ENCODE measurements at places on chromosomes 16 and 17.

- no peak for DNase-seq
These were observed 324.5 kb downstream of the SOX9 start for GRCh38 chr17:72445055-72445991.

DNA sequence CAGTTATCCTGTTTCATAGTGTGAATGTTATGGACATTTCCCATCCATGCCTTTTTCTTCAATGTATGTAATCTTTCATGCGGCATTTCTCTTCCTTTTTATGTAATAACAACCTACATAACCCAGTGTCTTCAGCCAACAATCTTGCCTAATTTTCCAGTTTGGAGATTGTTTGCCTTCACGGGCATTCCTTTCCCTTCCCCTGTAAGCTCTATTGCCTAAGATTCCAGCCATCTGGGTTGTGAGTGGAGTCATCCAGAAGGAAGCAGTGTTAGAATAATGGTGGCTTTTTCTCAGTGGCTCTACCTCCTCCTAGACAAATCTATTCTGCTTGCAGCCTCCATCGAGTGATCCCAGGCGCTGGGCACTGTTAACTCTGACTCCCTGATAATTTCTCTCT, 22.3 kb downstream of the SYCE1L start:
- no peak for DNase-seq

- no peak for DNase-seq
These were observed 22.9 kb downstream of the BANP start for GRCh38 chr16:87974178-87974577.

GRCh38 chr17:51263006-51263405, 2.7 kb downstream of the UTP18 start:
- DNase-seq, result no peak

DNA sequence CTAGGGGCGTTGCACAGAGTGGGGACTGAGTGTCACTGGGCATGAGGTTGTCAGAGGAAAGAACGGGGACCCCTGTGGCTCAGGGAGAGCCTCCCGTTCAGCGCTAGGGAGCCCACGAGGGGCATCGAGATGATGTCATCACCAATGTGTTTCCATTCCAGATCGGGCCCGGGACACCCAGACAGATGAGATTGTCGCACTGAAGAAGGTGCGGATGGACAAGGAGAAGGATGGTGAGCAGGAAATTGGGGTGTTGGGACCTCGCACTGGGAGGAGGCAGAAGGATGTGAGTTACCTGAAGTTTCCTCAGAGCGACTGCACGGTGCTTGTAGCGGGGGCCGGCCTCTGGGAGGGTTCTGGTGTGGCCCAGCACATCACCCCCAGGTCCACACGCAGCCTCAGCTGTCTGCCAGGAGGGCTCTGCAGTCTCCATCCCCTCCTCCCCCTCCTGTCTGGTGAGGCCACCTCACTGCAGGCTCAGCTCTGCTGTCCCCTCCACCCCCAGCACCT, 4.0 kb downstream of the CDK10 start:
- no peak for DNase-seq

GRCh38 chr16:1773703-1774447, 941 bp upstream of the MRPS34 start:
- no peak for DNase-seq

DNA sequence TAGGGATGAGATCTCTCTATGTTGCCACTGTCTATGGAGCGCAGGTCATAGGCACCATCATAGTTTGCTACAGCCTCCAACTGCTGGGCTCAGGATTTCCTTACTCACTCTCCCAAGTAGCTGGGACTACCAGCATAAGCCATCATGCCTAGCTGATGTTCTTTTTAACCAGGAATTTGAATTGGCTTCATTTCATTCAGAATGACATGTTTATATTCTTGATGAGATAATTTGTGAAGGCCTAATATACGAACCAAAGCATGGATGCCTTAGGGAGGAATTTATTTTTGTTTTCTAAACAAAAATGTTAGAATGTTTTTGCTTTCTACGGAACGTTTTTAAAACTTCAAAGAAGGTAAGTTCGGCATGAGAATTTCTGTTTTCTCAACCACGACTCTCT, 71.6 kb downstream of the HS3ST3B1 start:
- DNase-seq, result no peak

DNA sequence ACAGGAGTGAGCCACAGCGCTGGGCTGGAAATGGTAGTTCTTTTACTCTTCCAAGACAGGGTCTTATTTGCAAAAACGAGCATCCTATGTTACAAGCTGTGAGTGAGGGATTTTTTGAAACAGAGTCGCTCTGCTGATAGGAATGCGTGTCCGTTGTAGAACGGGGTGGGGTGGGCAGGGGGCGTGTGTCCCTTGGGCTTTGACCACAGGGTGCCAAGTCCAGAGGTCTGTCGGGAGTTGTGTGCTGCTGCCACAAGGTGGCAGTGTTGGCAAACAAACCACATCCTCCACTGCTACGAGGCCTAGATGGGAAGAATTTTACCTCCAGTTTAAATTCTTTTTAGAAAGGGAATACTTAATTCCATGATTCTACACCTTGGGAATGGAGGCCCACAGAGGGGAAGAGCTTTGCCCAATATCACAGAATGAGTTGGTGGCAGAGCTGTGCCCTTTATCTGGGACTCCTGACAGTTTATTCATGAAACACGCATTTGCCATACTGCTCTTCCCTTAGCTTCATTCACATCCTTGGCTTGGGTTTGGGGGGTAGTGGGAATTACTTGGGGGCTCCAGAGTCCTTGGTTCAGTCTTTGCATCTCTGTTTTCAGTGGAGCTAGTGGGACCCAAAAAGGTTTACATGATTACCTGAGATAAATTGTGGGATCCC, 30.6 kb upstream of the ETV4 start:
- peak; percentile 52 for DNase-seq

- DNase-seq, result peak; percentile 13
These were observed 471.6 kb downstream of the SOX9 start for GRCh38 chr17:72592242-72592966.

DNA sequence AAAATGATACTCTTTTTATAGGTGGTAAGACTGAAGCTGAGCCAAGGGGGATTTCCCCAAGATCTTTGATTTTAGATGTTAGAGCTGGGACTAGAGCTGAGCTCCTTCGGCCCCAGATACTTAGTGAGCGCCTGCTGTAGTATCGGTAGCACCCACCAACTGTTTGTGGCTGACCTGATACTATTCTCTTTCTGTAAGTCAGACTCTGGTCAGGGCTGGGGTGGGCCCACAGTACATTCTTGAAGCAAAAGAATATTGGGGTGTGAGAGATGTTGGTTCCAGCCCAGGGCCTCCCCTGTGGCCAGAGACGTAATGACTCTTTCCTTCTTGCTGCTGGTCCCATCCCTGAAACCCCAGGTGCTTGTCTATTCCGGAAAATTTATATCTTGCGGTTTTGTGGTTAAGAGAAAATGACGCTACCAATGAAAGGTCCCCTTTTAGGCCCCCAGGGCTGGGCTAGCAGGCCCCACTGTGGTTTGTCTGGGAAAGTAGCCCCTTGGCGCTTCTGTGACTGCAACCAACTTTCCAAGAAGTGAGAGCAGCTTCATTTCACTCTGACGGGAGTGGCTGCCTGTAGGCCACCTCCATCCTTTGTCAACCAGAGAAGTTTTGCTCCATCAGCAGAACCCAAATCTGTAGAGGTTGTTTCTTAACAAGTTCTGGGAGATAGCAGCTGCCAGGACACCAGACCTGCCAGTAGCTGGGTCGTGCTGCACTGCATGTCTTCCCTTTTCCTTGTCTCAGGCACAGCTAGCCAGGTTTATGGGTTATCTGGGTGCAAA, 86.4 kb upstream of the LGALS9 start:
- DNase-seq, result peak; percentile 20

GRCh38 chr17:79438058-79438457, 172.8 kb downstream of the RBFOX3 start:
- DNase-seq, result no peak

GRCh38 chr16:84726079-84726668, 26.4 kb downstream of the USP10 start:
- peak; percentile 84 for DNase-seq

- DNase-seq, result no peak
These were observed 124.4 kb downstream of the SLC39A11 start for GRCh38 chr17:72967977-72968585.

DNA sequence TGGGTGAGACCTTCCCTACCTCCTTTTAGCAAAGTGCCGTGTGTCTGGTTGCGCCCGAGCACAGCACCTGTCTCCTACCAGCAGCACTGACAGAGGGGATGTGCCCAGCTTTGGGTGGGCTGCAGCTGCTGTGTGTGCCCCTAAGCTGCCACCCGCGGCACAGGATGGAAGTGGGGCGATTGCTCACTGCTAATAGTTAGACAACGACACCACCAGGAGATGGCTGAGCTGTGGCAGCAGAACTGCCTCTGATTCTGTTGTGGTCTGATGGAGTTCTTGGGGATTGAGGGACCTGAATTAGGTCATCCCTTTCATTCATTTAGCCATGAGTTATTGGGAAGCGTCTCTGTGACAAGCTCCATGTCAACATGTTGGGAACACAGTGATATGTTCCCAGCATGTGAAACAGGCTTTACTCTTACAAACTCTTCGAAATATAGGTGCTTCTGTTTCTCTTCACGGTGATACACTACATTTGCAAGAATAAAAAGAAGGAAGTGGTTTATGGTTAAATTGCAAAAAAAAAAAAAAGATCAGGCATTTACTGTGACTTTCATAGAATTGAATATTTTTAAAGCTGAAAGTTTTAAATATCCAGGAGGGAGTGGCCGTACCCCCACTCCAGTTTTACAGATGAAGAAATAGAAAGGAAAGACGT, 184.4 kb downstream of the MAF start:
- no peak for DNase-seq

DNA sequence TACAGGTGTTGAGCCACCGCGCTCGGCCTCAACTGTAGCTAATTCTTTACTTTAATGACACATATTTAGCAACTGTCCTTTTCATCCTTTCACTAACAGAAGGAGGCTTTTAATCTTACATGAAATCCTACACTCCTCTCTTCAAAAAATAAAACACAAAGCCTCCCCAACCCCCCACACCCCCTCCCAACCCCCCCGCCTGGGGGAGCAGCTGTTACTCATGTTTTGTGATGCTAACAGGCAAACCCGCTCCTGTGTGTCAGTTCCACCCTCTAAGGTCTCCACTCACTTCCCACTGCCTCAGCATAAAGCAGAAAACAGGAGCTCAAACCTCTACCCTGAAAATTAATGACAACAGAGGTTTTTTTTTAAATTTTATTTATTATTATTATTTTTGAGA, 55.4 kb upstream of the SLC25A19 start:
- no peak for DNase-seq

DNA sequence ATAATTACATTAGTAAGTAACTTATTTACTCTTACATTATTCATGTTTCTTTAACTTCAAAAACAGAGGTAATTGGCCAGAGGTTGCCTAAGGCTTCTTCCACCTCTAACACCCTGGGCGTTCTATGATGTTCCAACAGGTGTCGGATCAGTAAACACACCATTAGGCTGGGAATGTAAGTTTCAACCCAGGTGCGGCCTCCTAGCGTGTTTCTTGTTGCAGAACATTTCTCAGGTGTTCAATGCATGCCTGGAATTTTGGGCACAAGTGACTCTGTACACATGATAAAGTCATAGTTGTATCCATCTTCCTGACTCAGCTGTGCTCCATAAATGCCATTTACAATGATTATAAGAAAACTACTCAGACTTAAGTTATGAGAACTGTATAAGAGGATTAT, 1.0 kb downstream of the KRTAP2-2 start:
- no peak for DNase-seq

DNA sequence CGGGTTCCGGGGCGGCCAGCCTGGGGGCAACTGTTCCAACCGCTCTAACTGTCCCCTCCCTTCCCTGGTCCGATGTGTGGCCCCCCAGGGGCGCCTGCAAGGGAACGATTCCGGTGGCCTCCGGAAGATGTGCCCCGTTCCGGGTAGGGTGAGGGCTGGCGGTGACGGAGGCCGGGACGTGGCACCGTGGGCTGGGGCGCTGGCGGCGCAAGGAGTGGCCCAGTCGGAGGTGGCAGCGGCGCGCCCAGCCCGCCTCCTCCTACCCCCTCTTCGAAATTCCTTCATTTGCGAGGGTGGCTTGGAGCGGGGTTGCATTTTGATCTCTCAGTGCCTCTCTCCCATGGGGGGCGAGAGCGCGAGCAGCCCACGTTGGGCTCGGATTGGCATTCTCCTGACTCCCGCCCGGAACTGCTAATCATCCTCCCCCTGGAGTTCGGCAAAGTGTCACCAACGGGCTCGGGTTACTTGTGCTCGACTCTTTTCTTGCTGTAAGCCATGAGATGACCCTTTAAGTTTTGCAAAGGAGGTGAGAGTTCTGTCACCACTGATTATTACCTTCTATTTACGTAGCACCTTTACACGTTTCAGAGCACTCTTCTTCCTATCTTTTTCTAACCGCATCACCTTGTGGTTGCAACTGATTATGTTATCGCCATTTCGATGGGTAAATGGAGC, 622 bp downstream of the NDEL1 start:
- peak; percentile 53 for DNase-seq

- DNase-seq, result no peak
These were observed 183.0 kb downstream of the PRKCA start for GRCh38 chr17:66485309-66485947.

DNA sequence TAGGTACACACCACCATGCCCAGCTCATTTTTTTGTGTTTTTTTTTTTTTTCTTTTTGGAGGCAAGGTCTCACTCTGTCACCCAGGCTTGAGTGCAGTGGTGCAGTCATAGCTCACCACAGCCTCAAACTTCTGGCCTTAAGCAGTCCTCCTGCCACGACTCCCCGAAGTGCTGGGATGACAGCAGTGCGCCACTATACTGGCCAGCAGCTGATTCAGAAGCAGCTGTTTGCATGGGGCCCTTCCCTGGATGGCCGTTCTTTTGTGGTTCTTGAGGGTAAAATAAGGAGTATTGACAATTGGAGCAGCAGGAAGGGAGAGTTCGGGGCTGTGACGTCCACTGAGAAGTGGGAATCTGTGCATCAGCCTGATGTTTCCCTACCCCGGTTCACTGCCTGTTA, 41.6 kb downstream of the KIAA0513 start:
- DNase-seq, result no peak

GRCh38 chr17:45020354-45021138, 30.9 kb downstream of the DCAKD start:
- DNase-seq, result no peak

DNA sequence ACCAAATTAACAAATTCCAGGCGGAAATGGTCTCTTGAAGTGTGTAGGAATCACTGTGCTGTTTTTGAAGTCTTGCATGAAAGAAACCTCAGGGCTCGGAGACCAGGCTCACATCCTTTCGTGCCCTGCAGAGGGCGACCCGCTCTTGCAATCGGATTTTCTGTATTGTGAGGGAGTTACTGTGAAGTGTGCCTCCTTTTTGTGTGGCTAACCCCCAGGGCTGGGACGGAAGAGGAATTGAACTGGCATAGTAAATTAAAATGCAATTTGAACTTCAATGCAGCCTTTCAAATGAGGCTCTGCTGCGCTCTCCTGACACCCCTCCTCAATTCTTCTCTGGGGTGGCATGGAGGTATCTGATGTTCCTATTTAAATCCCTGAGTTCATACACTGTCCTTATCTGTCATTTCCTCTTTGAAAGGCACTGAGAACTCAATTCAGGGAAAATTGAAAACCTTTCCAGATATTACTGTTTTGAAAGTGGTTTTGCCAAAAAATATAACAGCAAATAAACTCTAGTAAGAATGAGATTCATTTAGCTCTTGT, 51.5 kb upstream of the MGAT5B start:
- peak; percentile 18 for DNase-seq

- no peak for DNase-seq
These were observed 2.9 kb downstream of the KRT39 start for GRCh38 chr17:40963838-40964237.

- DNase-seq, result no peak
These were observed 16.1 kb downstream of the DDX42 start for GRCh38 chr17:63790057-63790456.
